Astrocyte of the hippocampus (primary cell): ENCODE measurements at places on chromosomes 11 and 22.

GRCh38 chr11:134572741-134573675, 161.0 kb upstream of the B3GAT1 start:
- DNase-seq: no peak

DNA sequence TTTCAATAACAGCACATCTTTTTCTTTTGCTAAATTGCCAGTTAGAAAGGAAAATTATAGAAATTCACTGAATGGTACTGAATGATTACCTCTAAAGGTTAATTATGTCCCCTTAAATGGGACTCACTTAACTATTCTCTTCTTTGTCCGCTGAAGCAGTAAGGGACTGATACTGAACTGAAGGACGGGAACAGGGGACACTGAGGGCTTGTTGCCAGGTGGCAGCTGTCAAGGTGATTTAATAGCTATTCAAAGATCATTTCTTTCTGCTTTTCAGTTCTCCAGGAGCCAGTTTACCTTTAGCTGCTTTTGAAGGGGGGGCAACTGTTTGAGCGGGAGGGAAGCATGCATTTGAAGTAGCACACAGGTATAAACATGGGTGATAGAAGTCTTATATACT, 325.4 kb upstream of the CCDC90B start:
- no peak for DNase-seq

- no peak for DNase-seq
These were observed 113.9 kb downstream of the CCDC81 start for GRCh38 chr11:86488553-86488952.

DNA sequence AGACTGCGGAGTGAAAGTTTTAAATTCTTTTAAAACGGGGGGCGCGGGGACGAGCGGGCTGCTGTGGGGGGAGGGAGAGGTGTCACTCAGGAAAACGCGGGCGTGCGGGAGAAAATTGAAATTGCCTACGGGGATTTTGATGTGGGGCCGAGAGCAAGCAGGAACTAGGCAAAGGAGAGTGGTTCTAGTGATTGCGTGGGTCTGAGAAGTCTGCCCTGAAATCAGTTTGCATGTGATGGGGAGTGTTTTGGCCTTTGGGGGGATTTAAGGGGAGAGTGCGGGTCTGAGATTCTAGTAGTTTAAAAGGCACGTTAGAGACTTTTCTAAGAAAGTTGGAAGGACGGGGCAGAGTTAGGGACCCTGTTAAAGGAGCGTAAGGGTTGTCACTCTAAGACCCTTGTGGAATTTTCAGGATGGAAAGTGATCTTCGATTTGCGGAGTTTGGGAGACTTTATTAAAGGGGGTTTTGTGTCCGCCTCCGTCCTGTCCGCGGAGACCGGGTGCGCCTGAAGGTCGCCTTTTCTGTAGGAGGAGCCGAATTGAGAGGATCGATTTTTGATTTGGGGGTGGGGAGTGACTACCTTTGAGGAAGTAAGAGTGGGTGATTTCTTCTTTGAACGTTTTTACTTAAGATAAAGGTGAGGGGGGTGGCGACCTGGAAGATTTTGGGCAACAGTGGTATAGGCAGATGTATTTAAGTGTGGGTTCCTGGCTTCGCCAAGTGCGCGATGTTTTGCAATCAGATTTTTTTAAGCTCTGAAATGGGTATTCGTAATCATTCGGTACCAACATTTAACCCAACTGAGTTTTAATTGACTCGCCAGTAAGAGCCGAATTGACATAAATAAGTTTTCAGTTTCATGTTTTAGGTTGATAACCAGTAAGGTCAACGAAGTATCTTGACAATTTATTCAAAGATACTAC, 1.1 kb downstream of the EED start:
- peak; percentile 24 for DNase-seq

- DNase-seq: no peak
These were observed 179.6 kb downstream of the UVRAG start for GRCh38 chr11:75994616-75995015.

- DNase-seq: no peak
These were observed 101.6 kb upstream of the CARD18 start for GRCh38 chr11:105241136-105241535.
